ENCODE measurements at places on chromosomes 4 and X. TPM values are rescaled to one million over a fixed set of nuclear protein-coding genes. Genes with fewer than 3 reads are reported as not detected.

Gene GLRA3
- total RNA-seq, result 6.9 TPM

Gene DRP2
- 8.5 TPM for total RNA-seq

Gene RNF128
- 1.3 TPM for total RNA-seq

Gene CCDC149
- 31.9 TPM for total RNA-seq

Gene MXD4
- 32.9 TPM for total RNA-seq

Gene AADAT
- total RNA-seq, result 32.9 TPM

Gene NSG1
- total RNA-seq, result 220 TPM

Gene ZNF732
- total RNA-seq, result 3.1 TPM

Gene ADAMTS3
- 15.3 TPM for total RNA-seq

Gene CTAG1B
- total RNA-seq, result not detected

Gene NWD2
- 41.0 TPM for total RNA-seq

Gene FGFBP1
- not detected for total RNA-seq

Gene HMGN5
- 2.2 TPM for total RNA-seq

Gene STEEP1
- total RNA-seq, result 23.8 TPM

Gene APBB2
- 97.3 TPM for total RNA-seq

Gene SPARCL1
- 32.2 TPM for total RNA-seq
